ENCODE measurements at places on chromosomes 2 and 18. TPM values are rescaled to one million over a fixed set of nuclear protein-coding genes. Genes with fewer than 3 reads are reported as not detected.
A peak's percentile ranks its signal among the peaks of the same experiment; 100 is the strongest.

Gene KIF3C
- 56.1 TPM for total RNA-seq

Gene TMEM37
- total RNA-seq, result 0.69 TPM

GRCh38 chr2:15638720-15639119 is 47.1 kb downstream of the DDX1 start:
- DNase-seq, result no peak

Gene RGPD4
- not detected for total RNA-seq

DNA sequence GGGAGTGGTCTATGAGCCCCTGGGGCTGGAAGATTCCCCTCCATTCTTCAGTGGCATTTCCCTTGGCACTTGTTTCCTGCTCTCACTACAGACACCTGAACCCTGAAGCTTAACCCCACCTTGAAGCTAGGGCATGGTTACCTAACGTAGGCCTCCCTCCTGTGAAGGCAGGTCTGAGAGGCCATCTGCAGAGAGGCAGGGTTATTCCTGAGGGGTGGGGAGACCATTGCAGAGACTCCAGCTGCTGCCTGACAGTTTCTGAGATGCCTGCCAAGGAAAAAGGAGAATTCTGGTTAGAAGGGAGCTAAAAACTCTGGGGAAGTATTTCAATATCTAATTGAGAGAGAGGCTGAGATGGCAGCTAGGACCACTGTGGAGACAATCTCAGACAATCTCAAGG is 119.3 kb upstream of the NDUFV2 start:
- DNase-seq, result no peak

GRCh38 chr18:2913398-2914005 is 66.7 kb downstream of the EMILIN2 start:
- DNase-seq, result no peak

DNA sequence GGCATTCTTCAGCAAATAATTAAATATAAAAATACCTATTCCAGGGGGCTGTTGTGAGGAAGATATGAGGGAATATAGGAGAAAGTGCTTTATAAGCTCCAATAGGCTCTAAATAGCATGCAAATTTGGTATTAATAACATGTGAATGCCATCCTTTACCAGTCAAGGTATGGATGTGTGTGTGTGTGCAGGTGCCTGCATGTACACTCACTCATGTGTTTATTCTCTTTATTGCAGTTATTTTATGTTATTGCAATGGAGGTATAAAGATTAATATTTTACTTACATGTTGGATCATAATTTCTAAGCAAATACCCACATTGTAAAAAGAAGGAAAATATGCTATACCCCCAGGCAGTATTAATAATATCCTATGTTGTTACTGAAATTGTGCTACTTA is 1093.0 kb upstream of the GYPC start:
- no peak for DNase-seq

GRCh38 chr18:54284535-54284934 is 15.2 kb downstream of the POLI start:
- no peak for DNase-seq

Gene KCTD1
- total RNA-seq, result 23.0 TPM

Gene RGPD3
- total RNA-seq, result 0.88 TPM

- DNase-seq, result peak; percentile 31
Measured at GRCh38 chr2:40451918-40452605, at the start of gene SLC8A1. TSS of gene SLC8A1 (minus strand) at chr2:40452090.

Gene UNC80
- 37.8 TPM for total RNA-seq

DNA sequence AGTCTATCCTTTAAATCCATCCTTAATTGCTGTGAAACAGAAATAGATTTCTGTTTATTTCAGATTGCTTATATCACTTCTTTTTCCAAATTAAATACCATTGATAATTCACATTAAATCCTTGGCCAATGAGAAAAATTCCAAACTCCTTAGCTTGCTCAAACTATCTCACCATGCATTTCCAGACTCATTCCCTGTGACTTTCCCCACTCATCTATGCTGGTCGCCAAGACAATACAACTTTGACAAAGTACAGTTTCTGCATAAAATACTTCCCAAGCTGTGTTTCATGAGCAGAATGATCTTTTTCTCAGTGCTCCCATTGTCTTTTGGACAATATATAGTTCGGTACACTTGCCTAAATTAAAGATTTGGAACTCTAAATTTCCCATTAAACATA is 575.6 kb downstream of the CPS1 start:
- no peak for DNase-seq

Gene PCARE
- total RNA-seq, result not detected

Gene CHRNG
- not detected for total RNA-seq

- DNase-seq, result no peak
Measured at GRCh38 chr2:109439986-109440385, 173.8 kb downstream of the SEPTIN10 start.

Gene ZC3H6
- 17.6 TPM for total RNA-seq

DNA sequence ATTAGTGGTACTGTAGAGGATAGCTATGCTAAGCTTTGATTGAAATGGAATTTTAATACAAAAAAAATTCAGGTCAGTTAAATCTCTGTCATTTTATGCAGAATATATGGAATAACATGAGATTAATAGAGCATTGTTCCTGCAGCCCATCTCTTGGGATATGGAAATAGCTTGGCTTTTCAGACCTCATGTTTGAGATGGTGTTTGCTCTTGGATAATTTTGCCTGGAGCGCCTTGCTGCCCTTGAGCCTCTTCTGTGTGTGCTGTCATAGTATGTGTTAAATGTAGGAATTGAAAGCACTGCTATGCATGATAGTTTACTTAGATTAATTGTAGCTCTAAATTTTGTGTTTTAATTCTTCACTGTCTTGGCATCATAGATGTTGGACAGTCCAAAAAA is 27.7 kb downstream of the GALNT1 start:
- no peak for DNase-seq
